ENCODE measurements at places on chromosomes 5 and 9.

- peak; percentile 10 for DNase-seq
These were observed at the start of gene RAB3C for GRCh38 chr5:58582803-58583491. RAB3C (plus strand) TSS chr5:58583075; CDS start chr5:58583209, 134 bp downstream.

DNA sequence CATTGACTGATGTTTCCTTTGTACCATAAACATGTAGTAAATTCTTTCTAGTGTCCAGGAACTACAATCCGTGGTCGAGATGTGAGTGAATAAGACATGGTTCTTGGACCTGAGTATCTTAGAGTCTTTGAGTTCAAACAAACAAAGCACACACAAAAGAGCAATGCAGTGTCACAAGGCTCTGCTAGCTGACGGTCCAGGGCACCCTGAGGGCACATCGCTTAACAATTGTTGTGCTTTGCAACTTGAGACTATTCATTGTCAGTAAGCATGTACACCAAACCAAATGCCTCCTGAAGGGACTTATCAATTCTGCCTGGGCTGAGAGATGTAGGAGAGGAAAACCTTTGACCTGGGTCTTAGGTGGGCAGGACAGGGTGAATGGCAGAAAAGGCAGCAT, 84.8 kb downstream of the CAMK4 start:
- DNase-seq = no peak

DNA sequence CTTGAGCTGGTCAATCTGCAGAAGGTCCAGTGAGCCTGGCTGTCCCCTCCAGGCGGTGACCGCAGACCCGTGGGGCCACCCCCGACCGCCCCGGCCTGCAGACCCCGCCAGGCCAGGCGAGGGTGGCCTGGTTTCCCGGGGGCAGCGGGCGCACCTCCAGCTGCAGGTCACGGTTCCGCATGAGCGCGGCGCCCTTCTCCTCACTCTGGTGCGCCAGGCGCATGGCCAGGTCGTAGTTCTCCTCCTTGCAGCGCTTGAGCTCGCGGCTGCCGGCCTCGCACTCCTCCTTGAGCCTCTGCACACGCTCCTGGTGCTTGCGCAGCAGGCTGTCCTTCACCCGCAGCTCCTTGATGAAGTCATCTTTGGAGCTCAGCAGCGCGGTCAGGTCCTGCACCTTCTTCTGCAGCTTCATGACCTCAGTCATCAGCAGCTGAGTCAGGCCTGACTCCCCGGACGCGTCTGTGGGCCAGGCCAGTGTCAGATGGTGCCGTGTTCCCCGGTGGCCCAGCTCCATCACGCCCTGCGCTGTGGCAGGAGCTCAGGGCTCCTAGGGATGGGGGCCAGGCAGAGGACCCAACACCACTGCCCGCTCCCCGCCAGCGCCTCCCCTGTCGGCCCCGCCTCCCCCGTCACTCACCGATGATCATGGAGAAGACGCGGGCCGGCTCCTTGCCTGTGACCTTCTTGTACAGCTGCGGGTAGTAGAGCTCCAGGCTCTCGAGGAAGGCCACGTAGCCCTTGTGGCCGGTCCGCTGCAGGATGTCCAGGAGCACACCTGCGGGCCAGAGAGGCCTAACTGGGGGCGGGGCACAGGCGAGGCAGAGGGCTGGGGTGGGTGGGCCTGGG, 2.6 kb downstream of the CARD9 start:
- DNase-seq = no peak

DNA sequence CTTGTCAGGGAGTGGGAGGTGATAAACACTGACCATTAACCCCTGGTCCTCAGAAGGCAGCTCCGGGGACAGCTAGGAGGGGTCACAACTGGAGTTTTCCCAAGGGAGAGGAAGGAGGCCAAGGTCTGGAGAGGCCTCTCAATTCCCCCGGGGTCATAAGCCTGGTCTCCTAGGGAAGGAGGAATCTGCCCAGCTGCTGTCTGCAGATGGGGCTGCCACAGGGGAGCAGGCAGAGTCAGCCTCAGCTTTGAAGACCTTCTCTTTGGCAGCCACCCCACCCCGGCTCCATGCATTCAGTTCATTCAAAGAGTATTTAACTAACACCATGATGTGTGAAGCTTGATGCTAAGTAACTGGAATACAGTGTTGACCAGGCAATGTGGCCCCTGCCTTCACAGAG, 74.6 kb upstream of the HSPA9 start:
- DNase-seq = no peak

DNA sequence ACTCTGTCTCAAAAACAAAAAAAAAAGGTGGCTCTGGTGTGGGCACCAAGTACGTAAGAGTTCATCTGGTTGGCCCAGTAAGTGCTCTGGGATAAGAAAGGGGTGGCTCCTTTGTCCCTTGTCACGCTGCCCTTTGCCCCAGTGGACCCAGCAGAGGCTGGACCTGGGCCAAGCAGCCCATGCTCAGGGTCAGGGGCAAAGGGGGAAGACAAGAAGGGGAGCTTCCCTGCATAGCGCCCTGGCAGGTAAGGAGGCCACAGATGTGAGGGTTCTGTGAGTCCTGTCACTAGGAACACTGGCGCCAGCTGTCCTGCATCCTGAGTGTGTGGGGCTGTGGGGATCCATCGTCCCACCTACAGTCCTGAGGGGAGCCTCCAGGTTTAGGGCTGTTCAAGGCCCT, 65.3 kb downstream of the GADD45G start:
- DNase-seq = no peak

DNA sequence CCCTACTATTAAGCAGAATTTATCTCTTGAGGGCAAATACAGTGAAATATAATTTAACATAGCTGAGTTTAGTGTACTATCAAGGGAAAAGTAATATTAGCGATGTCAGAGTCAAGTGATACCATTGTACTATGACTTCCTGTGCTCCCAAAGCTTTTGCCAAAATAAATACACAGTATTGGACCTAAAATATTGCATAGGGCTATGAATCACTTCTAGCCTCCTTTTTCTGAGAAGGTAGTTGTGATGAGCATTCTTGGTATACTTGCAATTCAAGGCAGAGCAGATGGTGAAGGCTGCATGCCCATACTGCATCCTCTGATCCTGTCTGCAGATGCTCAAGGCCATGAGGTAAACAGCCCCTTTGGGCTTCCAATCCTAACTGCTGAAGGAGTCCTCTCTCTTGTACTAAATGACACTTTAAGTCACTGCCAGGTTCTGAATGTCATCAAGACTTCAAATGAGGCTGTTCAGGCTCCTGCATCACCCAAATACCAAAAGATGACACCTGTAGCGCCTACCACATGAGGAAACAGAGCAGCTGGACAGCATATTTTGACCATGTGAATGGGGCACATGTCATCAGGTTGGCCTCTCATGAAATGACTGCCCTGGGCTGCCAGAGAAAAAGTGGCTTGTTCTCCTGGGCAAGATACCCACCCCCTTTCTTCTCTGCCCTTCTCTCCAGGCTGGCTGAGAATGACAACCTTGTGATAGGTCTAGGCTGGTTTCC, 29.7 kb upstream of the PPP2CA start:
- no peak for DNase-seq

DNA sequence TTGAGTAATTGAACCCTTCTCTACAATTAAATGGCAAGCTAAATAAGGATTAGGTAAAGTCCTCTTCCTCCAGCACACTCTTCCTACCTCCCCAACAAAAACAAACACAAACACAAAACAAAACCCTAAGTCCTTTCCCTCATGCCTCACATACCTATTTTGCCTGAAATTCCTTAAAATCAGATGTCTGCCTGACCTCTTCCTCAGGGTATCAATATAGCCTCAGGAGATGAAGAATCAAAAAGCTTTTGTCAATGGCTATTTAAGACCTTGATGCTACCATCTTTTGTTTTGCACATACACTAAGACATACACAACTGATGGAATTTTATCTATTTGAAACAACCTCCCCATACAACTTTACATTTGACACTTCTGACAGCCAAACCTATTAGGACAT, 75.1 kb downstream of the TUSC1 start:
- no peak for DNase-seq

GRCh38 chr9:71758785-71759184, 9.5 kb downstream of the CEMIP2 start:
- DNase-seq = no peak

DNA sequence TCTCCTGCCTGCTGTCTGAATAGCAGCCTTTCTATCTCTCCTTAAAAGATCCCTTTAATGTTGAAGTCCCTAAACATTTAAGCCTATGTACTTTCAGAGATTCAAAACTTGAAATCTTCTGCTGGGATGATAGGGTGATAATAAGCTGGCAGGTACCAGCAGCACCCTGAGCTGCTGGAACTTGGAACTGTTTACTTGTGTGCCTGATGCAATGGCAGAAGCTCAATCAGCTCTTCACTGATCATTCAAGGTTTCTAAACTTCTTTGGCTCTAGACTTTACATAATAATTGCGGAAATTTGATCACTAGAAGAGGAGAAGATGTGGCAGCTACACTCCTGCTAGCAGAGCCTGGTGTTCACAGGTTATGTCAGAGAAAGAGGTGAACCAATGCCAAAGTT, 27.6 kb downstream of the MRPS27 start:
- no peak for DNase-seq

GRCh38 chr9:91214086-91214485, 147.6 kb downstream of the AUH start:
- DNase-seq = no peak

DNA sequence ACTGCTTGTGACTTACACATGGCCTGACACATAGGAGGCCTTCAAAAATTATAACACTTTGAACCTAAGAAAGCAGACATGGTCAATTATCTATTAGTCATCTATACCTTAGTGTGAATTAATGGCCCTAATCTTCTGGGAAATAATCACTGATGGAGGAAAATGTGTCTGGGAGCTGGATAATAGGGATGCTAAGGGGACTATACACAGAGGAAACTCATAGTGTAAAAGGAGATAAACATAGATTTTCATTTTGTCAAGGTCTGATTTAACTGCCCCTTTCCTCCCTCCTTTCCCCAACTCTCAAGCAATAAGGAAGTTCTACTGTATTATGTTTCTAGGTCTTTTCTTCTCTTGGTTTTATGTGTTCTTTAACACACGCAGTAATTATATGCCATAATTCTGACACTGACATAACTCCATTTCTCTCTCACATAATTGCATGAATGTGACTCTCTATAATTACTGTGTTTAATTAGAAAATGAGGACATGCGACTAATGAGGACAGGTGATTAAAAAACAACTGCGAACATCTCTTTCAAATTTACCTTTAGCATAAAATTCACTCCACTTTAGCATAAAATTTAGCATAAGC, 18.7 kb upstream of the PRELID2 start:
- DNase-seq = no peak

DNA sequence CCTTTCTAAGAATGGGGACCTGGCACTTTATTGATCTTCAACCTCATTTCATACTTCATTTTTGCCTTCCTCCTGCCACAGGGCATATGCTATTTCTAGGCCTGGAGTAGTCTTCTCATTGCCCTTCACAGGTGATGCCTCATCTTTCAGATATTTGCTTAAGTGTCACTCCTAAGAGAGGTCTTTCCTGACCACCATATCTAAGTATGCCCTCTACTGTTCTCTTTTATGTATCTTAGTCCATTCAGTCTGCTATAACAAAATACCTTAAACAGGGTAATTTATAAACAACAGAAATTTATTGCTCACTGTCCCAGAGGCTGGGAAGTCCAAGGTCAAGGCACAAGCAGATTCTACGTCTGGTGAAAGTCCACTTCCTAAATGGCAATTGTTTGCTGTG, 99.1 kb downstream of the ADAMTS6 start:
- DNase-seq = no peak

DNA sequence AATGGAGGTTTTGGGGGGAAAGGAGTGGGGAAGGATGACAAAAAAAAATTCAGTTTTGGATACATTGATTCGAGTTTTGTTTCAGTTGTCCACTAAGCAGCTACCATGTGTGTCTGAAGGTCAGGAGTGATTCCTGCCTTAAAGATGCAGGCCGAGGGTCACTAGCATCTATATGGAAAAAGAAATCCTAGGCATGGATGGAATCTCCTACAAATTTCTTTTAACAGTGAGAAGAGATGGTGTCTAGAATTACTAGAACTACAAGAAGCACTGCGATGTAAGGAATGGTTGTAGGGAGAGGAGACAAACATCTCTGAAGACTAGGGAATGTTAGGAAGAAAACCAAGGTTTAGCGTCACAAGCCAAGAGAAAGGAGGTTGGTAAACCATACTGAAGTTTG, 19.6 kb upstream of the TRIO start:
- DNase-seq = no peak

DNA sequence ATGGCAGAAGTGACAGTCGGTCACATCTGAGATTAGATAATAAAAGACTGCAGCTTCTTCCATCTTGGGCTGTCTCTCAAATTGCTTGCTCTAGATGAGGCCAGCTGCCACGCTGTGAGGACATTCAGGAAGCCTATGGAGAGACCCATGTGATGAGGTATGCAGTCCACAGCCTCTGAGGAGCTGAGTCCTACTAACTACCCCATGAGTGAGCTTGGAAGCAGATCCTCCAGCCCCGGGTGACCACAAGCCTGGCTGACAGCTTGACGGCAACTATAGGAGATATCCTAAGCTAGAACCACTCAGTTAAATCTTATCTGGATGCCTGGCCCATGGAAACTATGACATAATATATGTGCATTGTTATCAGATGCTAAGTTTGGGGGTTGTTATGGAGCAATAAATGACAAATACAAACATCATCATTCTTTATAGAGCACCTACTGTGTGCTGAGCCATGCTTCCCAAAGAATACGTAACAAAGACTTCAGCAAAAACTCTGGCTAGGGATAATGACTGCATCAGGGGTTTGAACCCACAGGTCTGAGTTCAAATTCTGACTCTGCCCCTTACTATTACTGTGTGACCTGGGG, 26.7 kb downstream of the KCNV2 start:
- DNase-seq = no peak

GRCh38 chr9:25255216-25255615, 423.0 kb downstream of the TUSC1 start:
- DNase-seq = no peak

- DNase-seq = no peak
These were observed 98.5 kb downstream of the SNX18 start for GRCh38 chr5:54616031-54616430.

- no peak for DNase-seq
These were observed 802 bp downstream of the ITGA2 start for GRCh38 chr5:52989781-52990527.

GRCh38 chr5:115531380-115531779, 13.2 kb downstream of the FEM1C start:
- DNase-seq = no peak

DNA sequence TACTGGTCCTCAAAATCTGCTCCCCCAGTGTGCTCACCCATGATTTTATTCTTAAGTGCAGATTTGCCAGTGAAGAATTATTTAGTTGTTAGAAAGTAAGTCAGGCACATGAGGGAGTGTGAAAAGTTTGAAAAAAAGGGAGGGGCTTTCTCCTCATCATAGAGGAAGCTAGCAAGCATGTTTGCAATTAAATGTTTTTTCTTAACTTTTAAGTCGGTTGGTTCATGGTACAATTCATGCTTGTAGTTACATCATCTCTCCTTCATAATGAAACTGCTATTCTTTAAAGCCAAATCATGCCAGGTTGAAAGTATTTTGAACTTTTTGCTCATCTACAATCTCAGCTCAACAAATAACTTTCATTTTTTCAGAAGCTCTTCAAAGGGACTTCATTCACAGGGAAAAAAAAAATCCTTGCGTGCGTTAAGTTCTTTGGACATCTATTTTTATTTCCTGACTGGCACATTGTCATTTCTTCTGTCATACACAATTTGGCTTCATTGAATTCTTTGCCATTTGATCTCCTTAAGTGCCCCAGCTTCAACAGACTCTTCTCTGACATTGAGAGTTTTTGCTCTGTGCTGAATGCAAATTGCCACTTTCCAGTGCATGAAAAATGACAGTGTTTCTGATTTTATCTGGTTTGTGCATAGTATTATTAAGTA, 456.9 kb downstream of the TMEM232 start:
- DNase-seq = no peak

- DNase-seq = no peak
These were observed 265.6 kb downstream of the NSG2 start for GRCh38 chr5:174311121-174311520.

Measured in stimulated activated CD4-positive, alpha-beta T cell treated with anti-CD3 and anti-CD28 coated beads, Interleukin-1b, Interleukin-23, amount 100 ng/mL, for 1 hour (primary cell).